ENCODE measurements at places on chromosomes 6 and 20. TPM values are rescaled to one million over a fixed set of nuclear protein-coding genes. Genes with fewer than 3 reads are reported as not detected.

Gene EMILIN3
- total RNA-seq: 0.43 TPM

Gene RAET1G
- total RNA-seq: 6.8 TPM

Gene RBBP8NL
- total RNA-seq: 0.52 TPM

Gene FUT9
- total RNA-seq: not detected

Gene ASIP
- not detected for total RNA-seq

Gene RHAG
- not detected for total RNA-seq

Gene TRIM10
- not detected for total RNA-seq

Gene RFX6
- total RNA-seq: not detected

Gene BTN1A1
- not detected for total RNA-seq

Gene MATN4
- total RNA-seq: 0.09 TPM

Gene NRSN2
- total RNA-seq: 62.1 TPM

Gene LCA5
- 0.58 TPM for total RNA-seq

Gene SUMO4
- total RNA-seq: not detected

Gene OR2H1
- not detected for total RNA-seq

Gene TAF11
- 18.3 TPM for total RNA-seq

Gene KIAA1755
- 0.13 TPM for total RNA-seq

Gene SIRPB1
- total RNA-seq: 0.29 TPM

Gene GRM1
- total RNA-seq: not detected
